ENCODE measurements at places on chromosomes 5 and 9.

DNA sequence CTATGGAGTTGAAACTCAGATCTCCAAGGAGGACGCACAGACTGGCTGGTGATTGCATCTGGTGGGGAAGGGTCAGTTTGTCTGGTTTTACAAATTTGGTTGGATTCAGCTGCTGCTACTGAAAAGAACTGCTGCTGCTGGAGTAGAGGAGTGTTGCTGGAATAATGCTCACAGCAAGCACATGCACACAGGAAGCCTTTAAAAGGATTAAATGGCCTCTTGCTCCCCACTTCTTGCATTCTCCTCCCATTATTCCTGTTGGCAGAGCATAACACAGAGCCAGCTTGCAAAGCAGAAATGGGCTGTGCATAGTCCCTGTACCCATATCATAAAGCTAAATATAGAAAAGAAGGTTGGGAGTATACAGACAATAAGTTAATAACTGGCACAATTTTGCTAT, 16.6 kb downstream of the ZNF474 start:
- no peak for DNase-seq

GRCh38 chr9:98839724-98840123, 32.3 kb downstream of the GALNT12 start:
- no peak for DNase-seq

DNA sequence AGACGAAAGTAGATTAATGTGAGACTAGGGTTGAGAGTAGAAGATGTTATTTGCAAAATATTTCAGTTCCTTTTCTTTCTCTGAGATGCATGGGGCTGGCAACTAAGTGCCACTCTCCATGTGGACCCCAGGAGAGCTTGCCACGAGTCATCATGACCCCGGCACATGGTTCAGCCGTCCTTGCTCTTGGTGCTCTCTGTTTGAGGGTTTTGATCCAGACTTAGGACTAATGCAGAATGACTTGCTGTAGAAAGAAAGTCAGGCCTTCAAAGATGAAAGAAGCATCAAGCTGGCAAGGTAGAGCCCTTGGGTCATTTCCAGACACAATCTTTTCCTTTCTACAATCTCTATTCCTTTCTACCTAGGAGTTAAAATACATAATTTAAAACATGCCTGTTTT, 84.7 kb downstream of the RASGRF2 start:
- DNase-seq: no peak

DNA sequence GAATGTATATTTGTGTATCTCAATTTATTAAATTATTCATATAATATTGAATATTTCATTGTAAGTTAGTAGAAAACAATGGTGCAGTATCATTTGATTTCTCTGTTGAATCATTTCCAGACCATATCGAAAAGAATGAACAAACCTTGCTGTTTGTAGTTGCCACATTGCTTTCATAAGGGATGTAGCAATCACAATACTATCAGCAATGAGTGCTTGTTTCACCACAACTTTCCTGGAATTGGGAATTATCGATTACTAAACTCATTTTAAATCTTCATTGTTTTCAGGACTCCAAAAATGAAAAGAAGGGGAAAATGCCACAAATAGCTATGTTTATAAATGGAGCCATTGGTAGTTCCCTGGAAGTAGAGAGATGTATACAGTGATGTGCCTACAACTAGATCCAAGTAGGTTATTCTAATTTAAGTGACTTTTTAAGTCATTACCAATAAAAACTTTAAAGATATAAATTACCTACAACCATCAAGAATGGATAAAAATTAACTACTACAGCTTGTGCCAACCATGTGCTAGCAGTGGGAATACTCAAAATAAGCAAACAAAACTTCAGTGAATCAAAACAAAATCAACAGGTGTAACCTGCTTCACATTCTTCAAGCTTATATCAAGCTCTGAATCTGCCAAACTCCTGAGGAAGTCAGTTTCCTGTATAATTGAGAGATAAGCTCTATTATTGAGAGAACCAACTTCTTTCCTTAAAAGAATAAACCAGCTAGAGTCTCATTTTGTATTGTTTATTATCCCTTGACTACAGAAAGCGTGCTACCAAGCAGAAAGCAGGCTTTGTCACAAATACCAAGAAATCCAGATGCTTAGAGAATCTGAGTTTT, 358.6 kb downstream of the ADGRV1 start:
- DNase-seq: no peak

DNA sequence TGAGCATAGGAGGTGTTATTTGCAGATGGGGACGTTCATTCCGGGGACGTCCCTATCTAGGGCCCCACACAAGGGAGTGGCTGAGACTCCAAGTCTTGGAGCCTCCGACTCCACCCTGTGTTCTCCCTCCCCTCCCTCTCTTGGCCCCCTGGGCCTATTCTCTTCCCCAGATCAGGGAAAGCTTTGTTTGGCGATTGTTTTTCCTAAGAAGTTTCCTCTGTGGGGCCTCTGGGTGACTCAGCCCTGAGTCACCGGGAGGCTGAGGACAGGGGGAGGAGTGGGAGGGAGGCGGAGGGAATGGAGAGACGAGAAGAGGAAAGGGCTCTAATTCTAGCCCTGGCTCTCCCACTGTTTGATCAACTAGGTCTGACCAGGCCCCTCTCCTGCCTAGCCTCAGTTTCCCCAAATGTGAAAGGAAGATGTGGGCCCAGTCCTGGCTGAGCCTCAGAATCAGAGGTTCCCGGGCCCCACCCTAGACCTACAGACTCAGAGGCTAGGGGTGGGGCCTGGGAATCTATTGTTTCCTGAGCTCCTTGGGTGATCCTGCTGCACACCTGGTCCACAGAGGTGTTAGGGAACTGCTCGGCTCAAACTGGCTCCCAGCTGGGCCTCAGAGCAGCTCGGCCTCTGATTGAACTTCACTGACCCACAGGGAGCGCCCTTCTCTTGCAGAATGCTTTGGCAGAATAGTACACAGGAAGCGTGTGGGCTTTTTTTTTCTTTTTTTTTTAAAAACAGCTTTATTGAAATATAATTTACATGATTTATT, 19.2 kb downstream of the GSN start:
- no peak for DNase-seq

- DNase-seq: no peak
These were observed 200.1 kb downstream of the NSG2 start for GRCh38 chr5:174245516-174246075.

DNA sequence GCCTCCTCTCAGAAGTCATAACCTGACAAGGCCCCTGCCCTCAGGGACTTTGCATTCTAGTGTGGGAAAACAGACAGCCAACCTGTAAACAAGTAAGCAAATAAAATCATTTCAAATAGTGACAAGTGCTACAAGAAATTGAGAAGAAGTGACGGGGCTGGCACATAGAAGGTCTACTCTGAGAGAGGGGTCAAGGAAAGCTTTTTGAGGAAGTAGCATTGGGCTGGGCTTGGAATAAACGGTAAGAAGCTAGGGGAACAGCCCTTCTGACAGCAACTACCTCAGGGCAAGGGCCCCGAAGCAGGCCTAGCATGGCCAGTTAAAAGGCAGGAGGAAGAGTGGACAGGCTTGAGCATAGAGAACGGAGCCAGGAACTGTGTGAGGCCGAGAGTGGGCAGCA, 4.8 kb upstream of the SLC2A8 start:
- DNase-seq: no peak

GRCh38 chr5:138276402-138277054, 2.1 kb upstream of the GFRA3 start:
- no peak for DNase-seq

- DNase-seq: peak; percentile 23
These were observed 31.7 kb upstream of the KCNMB1 start for GRCh38 chr5:170420806-170421412.

- DNase-seq: no peak
These were observed 49.0 kb downstream of the NKD2 start for GRCh38 chr5:1057485-1058082.

DNA sequence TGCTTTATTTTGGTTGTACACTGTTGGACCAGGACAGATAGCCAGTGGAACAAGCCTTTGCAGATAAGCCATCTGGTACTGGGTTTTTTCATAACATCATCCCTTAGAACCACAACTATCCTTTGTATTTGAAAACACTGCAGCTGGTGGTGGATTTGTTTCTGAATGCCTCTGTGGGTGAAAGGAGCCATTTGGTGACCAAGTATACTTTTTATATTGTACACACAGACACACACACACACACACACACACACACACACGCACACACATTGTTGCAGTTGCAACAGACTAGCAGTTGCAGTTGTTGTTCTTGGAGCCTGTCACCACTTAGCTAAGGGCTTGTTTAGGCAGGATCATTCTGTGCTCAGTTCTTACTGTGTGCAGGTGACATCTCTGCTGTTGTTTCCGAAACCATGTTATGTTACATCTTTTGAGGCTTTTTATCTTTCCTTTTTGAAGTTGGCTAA, 22.9 kb upstream of the CAVIN4 start:
- DNase-seq: no peak

DNA sequence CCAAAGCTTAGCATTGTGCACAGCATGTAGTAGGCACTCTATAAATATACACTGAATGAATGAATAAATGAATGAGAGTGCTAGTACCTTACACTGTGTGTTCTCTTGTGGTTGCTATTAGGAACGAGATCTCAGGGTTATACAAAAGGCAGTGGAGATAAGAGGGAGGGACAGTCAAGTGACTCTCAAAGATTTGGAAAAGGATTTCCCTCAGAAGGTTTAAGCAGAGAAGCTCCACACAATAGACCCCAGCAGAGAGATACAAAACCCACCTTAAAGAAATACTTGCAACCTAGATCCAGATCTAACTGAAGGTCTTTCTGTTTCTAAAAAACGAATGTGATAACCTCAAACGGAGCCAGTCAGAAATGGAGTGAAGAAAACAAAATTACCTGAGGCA, 11.8 kb upstream of the EFNA5 start:
- no peak for DNase-seq

GRCh38 chr9:75376680-75377254, 288.5 kb downstream of the OSTF1 start:
- DNase-seq: no peak

DNA sequence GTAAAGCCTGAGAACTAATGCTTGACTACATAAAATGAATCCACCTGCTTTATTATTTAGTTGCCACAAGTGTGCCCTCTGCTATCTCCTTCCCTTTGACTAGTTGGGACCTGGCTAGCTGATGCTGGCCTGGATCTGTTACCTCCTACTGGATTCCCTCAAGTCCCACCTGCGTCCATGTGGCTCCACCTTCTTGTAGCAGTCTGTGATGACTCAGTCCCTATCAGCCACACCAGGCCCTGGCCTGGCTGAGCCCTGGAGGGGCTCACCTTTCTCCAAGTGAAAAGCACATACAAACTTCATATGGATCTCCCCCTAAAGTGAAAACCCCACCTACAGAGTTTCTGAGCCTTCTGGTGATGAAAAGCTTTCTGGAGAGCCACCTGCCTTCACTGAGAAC, 611.4 kb downstream of the SEMA5A start:
- DNase-seq: no peak

DNA sequence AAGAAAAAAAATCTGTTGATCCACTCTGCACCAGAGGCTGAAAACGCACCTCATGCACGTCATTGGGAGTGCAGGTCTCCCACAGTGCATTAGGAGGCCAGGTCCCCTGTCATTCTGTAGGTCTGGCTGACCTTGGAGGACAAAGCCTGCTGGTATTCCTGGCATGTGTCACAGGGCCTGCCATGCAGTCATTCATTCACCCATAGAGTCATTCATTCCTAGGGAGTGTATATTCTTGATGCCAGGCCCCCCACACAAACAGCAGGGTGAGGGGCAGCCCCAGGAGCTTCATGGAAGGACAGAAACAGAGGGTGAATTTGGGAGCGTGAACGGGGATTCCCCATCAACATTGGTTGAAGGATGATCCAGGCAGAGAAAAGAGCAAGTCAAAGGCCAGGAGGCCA, 2.2 kb downstream of the GBGT1 start:
- DNase-seq: no peak

GRCh38 chr5:146203872-146204192, 427 bp downstream of the RBM27 start:
- no peak for DNase-seq

- no peak for DNase-seq
These were observed 6.2 kb upstream of the PRR7 start for GRCh38 chr5:177440211-177440989.

- DNase-seq: no peak
These were observed 206.3 kb downstream of the BNC2 start for GRCh38 chr9:16664211-16664610.

DNA sequence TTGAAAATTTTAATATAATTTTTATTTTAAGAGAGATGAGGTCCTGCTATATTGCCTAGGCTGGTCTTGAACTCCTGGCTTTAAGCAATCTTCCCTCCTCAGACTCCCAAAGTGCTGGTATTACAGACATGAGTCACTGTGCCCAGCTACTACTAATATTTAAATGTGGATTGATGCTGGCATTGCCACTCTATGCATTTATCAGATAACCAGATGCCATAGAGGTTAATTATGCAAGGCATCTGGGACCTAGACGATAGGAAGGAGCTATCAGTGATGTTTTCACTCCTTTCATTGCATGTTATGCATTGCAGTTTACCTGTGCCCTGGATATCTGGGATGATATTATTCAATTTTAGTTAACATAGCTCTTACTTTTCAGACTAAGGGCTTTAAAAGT, 127.0 kb downstream of the RPS23 start:
- no peak for DNase-seq

DNA sequence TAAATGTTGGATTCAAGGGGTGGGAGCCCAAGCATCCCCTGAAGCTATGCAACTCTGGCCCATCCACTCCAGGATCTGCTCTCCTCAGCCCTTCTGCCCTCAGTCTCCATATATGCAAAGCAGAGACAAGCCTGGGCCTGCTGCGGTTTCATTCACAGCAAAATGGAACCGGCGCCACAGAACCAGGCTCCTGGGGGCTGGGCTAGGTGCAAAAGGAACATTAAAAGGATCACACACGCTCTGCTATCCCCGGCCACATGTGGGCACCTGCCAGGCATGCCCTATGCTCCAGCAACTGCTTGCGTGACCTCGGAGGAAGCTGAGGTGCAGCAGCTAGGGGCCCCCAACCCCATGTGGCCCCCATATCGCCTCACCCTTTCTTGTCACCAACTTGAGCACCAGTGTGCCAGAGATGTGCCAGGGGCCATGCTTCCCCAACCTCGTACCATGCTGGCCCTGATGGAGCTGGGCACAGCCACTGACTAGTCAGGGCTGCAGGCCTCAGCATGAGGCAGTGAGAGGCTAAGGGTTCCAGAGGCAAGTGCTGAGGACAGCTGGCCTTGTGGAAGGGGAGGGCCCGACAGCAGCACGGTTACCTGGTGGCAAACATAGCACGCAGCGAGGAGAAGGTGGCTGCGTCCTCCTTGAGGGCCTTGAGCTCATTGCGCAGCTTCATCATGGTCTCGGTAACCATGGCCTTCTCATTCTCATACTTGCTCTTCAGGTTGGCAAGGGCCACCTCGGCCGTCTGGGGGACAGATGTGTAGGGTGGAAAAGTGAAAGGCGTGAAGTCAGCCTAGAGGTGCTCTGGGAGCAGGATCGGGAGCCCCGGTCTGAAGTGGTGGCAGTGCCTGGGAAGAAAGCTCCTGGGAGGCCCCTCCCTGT, 47.2 kb downstream of the BICD2 start:
- DNase-seq: no peak

DNA sequence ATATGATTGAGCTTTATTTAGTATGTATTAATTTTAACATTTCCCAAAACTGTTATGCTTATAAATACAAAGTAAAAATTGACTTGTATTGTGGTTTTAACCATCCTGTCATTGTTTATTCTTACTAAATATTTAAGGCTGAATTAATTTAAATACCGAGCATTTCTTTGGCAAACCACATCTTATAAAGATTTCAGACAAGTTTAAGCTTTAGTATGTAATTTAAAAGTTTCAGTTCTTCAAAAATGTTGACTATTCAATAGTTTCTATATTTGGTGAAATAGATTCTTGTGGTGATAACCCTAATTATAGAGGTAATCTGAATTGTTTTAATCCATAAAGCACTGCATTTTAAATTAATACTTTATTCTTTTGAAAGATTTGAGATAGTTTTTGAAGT, 65.5 kb downstream of the CCNH start:
- DNase-seq: no peak
